Brain microvascular endothelial cell (primary cell): ENCODE measurements at places on chromosomes 2 and 18.

- DNase-seq: no peak
Observed at GRCh38 chr2:43274055-43274454, 47.6 kb upstream of the ZFP36L2 start.

DNA sequence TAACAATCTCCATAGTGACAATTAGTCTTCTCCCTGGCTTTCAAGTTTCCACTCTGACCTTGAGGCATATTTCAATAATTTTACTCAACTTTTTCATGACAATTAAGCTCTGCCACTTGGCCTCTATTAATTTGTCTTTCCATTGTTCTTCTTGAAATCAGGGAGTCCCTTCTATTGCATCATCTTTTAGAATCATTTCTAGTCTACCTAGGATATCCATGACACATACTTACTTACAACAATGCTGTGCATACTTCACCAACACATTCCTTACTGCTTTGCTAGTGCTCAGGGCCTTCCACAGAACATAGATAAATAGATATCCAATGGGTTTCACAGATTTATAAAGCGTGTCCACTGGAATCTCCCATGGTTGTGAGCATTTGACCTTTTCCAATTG, 331.5 kb upstream of the LRP1B start:
- DNase-seq: peak; percentile 4

GRCh38 chr2:63544017-63544627, 44.2 kb downstream of the WDPCP start:
- DNase-seq: no peak

DNA sequence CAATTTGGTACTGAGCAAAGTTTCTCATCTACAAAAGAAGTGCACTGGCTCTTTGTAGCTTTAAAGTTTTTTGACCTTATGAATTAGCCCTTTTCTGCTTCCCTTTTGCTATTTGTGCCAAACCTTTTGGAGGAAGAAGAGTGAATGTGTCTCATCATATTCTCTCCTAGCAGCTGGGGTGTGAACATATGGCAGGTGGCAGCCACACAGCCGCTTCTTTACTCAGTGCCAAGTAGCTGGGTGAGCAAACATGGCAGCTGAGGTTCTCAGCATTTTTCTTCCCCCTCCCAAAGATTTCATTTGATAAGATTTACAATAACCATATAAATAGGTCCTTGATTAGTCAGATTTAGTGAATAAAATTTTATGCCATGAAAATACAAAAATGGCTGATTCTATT, 46.7 kb upstream of the STK17B start:
- DNase-seq: no peak

DNA sequence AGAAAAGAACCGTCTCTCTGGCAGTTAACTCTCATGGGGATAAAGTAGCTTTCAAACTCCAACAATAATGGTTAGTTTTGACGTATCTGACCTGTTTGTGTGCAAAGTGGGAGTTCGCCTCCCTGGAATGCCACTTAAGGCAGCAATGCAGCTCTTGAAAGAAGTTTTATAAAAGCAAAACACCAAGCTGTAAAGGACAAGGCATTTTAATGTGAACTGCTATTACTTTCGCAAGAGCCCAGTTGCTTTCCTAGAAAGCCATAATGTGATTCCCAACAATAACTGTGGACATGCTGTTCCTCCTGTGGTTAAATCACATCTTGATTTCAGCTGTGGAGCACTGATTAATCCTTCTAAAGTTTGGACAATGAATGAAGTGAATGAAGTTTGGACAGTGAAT, 303.7 kb downstream of the PTPRM start:
- no peak for DNase-seq

DNA sequence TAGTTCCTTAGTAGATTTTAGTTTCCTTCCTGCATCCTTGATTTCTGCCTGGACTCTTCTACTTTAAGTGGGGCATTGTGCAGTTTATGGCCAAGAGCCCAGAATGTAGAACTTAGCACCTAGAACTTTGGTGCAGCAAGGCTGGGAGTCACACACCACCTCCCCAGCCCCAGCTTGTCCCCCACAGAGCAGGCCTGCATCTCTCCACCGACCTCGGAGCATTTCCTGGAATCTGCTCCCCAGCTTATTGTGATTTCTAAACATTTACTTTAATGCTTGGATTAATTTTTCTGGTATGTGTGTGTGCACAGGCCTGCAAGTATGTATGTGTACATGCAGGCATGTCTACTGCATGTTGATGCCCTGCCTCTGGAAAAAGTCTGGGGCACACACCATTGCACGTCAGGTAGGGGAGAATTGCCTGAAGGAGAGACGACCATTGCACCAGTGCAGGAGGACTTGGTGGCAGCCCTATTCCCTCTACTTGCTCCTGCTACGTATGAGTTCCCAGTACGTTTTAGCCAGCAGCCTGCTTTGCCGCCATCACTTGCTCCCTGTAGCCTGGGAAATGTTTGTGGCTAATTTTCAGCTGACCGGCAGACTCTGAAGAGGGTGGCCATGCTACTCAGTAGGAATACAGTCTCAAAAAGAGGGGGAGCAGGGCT, 419.9 kb upstream of the HS6ST1 start:
- no peak for DNase-seq

- peak; percentile 13 for DNase-seq
Observed at GRCh38 chr2:30612371-30612770, 165.3 kb downstream of the LCLAT1 start.

DNA sequence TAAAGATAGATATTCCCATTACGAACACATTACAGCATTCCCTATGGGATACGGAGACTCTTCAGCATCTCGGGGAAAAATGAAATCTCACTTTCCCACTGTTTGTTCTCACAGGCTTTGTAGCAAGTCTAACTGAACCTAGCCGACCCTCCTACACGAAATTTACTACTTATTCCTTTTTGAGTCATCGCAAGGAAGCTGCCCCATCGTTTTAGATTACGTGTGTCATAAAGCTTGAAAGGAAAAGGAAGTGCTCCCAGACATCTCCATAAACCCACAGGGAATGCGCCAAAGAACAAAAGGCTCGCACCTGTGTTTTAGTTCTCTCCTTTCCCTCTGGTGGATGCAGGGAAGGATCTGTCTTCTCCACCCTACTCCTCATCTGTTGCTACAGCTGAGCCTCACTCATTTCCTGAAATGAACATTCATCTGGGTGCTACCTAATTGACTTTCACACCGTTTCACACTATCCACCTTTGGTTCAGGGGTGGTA, 76.2 kb upstream of the STK39 start:
- peak; percentile 16 for DNase-seq

DNA sequence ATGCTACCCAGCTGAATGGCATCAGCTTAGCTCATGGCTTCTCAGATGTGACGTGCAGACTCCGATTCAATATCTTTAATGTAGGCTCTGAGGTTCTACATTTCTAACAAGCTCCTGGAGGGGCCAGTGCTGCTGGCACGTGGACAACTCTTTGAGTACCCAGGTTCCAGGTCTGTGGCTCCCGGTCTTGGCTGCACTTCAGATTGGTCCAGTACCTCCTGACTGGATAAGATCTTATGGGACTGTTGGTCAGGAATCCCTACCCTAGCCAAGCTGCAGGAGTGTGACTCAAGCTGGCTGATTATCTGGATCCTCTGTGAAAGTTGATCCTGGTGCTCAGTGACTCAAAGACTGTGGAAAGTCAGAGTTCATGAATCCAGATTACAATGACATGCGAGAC, 222.1 kb downstream of the ANKRD30B start:
- no peak for DNase-seq

DNA sequence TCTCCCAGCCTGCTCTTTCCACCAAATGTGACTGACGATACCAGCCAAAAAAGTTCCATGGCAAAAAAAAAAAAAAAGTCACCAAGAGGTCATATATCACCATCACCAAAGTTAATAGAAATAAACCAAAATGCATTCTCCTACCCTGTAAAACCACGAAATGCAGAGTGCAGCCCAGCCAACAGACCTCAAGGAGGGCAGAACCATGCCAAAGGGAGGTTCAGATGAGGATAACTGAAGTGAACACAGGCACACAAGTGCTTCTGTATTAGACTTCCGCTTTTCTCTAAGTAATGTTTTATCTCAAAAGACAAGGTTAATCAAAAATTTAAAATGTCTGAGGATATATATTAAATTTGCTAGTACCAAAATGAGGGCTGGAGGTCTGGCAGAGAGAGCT, 5.5 kb downstream of the SERPINE2 start:
- DNase-seq: no peak

DNA sequence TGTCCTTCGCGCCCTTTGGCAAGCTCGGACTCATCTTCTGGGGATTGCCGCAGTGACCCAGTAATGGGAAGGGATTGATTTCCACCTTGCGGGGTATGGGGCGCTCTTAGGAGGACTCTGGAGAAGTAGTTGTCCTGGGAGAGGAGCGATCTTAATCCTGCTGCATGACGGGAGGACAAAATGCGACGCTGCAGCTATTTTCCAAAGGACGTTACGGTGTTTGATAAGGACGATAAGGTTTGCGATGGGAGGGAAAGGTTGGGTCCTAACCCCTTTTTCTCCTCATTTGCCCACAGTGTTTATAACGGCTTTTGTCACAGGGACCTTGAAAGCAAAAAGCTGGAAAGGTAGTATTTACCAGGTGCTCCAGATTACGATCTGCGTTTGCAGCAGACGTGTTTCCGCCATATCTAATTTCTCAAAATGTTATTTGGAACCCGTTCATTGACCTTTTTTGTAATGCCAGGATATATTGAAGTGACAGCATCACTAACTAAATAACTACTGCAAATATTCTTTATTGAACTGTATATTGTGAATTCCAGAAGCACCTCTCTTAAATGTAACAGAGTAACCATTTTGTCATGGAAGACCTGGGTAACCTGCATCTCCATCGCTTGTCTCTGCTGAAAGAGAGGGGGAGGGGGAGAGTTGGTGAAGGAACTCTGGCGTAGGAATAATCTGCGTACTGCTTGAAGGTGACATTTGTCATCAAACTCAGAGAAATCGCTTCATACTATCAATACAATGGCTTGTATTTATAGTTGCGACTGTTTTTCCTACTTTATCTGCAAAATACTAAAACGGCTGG, 590 bp downstream of the MDH1 start:
- DNase-seq: no peak

GRCh38 chr2:156087875-156088274, 244.6 kb downstream of the NR4A2 start:
- peak; percentile 5 for DNase-seq

GRCh38 chr18:10840743-10841142, 308.6 kb downstream of the PIEZO2 start:
- DNase-seq: no peak
